ENCODE measurements at places on chromosomes 7 and 10.

DNA sequence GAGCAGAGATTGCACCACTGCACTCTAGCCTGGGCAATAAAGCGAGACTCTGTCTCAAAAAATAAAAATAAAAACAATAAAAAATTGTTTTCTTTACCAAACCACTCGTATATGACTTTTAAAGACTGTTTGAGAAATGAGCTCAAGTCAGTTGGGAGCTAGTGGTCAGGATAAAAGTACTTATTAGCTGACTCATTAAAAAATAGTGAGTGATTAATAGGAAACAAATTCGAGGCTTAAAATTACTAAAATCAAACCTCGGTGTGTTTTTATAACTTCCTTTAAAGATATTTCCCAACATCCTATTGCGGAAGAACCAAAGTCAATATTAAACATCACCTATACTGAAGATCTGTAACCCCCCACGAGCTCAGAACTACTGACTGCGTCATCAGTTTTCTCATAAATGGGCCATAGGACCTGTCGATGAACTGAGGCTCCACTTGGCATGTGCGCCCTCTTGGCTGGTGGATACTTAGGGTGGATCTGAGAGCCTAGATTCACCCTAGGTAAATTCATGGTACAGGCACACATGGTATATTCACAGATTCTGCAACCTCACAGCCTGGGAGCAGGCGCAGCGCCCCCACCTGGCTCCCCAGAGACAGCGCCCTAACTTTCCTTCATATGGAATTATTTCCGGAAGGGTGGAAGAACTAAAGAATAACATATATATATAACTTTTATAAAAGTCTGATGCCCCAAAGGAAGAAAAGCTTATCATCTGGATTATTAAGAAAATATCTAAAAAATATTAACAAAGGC is 9.2 kb downstream of the MKI67 start:
- DNase-seq, result peak; percentile 16

GRCh38 chr10:4080225-4080805 is 295.3 kb upstream of the KLF6 start:
- DNase-seq, result no peak

DNA sequence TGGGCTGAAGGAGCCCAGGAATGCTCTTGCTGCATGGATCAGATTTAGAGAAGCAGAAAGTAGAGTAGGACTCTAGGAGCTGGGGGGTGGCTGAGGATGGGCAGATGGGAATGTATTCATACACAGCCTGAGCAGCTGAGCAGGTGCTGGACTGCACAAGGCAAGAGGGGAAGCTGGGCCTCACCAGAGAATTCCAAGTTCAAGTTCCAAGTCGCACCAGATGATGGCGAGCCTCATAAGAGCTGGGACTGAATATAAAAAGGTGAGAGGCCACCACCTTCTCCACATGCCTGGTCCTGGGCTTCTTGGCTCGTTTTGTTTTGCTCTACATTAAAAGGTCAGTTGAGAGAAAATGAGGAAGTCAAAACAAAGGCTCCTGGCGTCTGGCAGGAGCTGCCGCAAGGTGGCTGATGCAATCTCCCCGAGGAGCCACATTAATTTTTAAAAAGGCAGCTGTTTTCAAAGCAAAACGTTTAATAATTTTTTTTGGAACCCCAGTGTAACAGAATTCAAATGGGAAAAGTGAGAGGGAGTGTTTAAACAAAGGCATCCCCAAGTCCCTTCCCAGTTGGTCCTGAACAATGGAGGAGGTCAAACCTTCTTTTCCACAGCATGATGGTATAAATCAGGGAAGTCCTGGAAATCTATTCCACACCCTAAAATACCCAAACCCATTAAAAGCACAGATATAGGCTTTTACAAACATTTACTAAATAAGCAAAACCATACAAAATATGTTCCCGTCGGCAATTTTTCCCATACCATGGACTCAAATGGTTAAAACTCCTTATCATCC is 9.5 kb downstream of the CYREN start:
- DNase-seq, result no peak

DNA sequence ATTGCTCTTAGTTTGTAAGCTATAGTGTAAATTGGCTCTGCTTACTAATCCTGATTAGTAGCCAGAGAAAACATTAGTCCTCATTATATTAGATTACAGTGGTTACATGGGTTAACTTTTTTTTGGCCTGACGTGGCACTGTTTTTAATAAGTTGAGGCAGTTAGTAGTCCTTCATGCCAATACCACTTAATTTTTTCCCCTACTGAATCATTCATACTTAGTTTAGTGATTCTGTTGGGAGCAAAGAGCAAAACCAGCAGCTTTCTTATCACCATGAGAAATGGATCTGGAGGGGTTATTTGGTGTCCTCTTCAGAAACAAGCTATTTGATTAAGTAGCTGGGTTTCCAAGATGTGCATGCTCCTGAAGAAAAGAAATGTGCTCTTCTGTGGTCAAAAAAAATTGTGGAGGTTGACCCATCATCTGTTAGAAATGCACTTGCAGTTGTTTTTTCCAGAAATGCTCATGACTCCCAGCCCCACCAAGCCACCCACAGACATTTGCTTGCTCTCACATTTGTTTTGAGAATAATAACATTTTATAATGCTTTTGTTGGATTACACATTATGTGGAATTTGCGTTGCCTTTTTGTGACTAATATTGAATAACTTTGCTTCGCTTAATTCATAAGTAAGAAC is 258.5 kb downstream of the HDAC9 start:
- DNase-seq, result no peak

DNA sequence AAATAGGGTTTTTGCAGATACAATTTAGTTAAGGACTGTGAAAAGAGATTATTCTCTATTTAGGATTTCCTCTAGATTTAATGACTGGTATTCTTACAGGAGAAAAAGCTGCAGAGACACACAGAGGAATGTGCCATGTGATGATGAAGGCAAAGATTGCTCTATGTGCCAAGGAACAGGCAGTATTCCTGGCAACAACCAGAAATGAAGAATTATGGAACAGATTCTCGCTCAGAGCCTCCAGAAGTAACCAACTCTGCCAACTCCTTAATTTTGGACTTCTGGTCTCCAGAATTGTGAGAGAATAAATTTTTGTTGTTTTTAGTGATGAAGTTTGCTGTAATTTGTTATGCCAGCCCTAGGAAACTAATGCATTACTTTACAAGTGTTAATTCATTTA is 307.6 kb upstream of the SEMA3A start:
- no peak for DNase-seq

- DNase-seq, result no peak
Measured at GRCh38 chr7:84232646-84233045, 38.1 kb upstream of the SEMA3A start.

DNA sequence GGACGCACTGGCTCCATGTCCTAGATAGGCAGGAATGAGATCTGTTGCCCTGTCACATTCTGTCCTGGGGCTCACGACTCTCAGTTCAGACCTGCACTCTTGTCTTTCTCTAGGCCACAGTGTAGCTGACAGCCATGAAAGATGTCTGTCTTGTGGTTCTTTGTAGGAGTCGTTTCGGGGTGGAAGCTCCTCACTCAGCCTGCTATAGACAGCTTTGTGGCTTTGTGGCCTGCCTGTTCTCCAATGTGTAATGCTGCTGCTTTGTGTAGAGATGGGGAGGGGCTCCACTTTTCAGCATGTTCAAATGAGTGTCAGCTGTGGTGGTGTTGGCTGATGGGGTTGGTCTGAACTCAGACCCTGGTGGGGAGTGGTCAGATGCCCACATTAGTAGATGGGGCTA is 410.7 kb downstream of the ACTR3B start:
- DNase-seq, result no peak

GRCh38 chr7:50728184-50728583 is 54.5 kb downstream of the GRB10 start:
- no peak for DNase-seq

- DNase-seq, result no peak
Measured at GRCh38 chr7:94760446-94761100, 104.6 kb upstream of the SGCE start.

GRCh38 chr7:67407392-67408071 is 410.9 kb downstream of the TYW1 start:
- no peak for DNase-seq

GRCh38 chr10:51397244-51397643 is 302.2 kb downstream of the CSTF2T start:
- DNase-seq, result no peak

DNA sequence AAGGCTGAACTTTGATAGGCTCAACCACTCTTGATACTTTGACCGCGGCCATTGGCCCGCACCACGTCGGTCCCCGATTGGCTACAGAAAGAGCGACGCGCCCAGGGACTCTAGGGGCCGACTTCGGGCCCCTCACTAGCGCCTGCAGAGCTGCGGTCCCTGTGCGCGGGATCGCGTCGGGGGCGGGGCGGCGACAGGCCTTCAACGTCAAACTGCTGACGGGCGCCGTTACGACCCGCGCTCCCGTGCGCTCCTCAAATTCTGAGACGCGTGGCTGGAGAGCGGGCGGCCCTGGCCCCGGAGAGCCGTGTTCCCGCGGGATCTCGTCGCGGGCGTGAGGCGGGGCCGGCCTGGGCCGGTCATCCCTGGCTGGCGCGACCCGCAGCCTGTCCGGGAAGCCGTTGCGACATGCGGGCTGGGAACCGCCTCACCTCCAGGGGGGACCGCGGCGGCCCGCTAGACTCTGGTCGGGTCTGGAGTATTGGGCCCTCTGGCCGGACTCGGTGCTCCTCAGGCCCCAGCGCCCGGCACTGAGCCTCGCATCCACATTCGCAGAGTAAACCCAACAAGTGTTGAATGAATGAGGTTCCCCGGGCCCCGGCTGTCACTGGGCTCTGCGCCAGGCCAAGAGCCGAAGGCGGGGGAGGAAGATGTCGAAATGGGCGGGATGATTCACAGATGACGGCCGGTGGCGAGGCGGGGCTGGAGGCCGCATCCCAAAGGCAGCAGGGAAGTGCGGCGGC is 643 bp upstream of the SLC25A28 start:
- peak; percentile 73 for DNase-seq

DNA sequence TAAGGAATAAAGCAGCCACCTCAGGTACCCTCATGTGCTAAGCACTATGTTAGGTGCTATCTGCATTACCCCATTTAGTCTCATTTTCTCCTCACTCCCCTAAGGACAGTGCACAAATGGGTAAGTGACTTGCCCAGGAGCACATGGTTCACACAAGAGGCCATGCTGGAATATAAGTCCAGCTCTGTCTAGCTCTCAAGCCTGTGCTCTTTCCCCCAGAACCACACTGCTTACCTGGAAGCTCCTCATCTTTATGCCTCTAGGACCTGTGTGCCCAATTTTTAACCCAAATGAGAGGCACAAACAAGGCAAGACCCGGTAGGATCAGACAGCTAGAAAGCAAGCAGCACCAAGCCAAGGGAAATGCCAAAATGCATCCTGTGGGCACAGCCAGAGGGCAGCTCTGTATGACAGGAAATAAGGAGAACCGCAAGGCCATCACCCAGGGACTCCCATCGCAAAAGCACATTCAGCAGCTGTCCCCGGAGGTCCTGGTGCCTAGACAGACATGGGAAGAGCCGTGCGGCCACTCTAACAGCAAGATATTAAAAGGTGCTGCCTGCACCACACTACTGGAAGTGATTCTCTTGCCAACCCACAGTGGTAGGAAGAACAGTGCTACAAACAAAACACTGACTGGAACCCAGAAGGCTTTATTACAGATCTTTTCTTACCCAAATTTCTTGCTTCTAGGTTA is 88.1 kb downstream of the GSAP start:
- DNase-seq, result no peak

GRCh38 chr10:100020142-100020885 is 10.6 kb upstream of the DNMBP start:
- peak; percentile 34 for DNase-seq

GRCh38 chr10:48614481-48615390 is 9.9 kb upstream of the ARHGAP22 start:
- DNase-seq, result no peak

DNA sequence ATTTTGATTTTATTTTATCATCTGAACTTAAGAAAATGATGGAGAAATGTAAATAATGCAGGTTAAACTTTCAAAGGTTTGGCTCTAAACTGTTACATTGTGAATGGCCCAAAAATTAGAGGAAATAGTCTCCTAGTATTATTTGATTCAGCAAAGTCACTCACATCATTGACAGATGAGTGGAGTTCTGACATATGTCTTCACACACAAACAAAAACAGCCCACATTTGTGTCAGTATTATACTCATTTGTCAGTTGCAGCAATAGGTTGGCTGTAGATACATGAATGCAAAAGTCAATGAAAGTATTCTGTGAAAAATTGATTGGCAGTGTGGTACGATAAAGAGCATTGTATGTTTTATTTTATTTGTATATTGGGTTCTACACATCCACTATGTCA is 108.8 kb upstream of the BMPER start:
- no peak for DNase-seq

DNA sequence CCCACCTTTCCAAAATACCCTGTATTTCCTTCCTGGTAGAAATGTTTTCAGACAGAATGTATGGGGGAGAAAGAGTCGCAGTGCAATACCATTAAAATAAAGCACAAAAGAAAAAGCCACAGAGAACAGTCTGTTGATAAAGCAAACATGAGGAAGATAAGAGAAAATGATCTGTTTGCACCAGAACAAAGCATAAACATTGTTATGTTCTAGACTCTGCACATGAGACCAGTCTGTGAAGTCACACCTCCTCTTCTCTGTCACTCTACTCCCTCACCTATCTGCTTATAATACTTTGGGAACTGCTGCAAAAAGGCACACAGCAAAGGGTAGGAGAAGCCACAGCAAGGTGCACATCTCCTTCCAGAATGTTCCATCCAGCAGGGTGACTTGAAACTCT is 67.2 kb upstream of the LRGUK start:
- DNase-seq, result no peak

DNA sequence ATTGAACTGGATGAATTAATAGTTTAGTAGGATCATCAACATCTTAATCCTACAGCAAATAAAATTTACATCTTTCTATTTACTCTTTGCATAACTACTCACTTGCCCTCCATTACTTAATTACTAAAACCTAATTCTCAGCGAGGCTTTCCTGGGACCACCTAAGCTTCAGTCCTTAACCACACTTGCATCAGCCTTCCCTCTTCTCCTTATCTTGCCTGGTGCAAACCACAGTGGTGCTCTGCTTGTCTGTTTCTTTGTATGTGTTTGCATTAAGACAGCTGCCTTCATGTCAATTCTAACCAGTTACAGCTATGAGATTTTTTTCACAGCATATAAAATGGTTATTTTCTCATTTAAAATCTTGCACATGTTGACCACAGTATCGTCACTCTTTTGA is 72.6 kb upstream of the ZNF92 start:
- no peak for DNase-seq

DNA sequence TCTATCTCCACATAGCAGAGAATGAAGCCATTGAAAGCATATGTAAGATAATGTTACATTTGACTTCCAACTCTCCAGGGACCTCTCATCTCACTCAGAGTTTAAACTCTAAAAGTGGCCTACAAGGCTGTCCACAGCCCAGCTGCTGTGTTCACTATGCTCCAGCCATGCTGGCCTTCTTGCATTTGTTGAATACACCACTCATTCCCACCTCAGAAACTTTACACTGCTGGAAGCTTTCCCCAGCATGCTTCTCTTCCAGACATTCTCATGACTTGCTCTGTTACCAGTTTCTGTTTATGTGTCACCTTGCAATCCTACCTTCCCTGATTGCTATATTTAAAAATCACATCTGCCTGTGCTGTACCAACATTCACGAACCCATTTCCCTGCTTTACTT is 167.2 kb downstream of the WNT2 start:
- DNase-seq, result no peak

Measured in HuH-7 (cell line).